Activated T-helper 1 cell treated with anti-CD3 and anti-CD28 coated beads, Interleukin-2, amount 50 U/mL, for 16 hours (primary cell): ENCODE measurements at places on chromosomes 12 and 14.

GRCh38 chr12:88625356-88625755, 45.1 kb upstream of the KITLG start:
- DNase-seq: no peak

- DNase-seq: no peak
These were observed 56.5 kb upstream of the ETV6 start for GRCh38 chr12:11593013-11593412.

DNA sequence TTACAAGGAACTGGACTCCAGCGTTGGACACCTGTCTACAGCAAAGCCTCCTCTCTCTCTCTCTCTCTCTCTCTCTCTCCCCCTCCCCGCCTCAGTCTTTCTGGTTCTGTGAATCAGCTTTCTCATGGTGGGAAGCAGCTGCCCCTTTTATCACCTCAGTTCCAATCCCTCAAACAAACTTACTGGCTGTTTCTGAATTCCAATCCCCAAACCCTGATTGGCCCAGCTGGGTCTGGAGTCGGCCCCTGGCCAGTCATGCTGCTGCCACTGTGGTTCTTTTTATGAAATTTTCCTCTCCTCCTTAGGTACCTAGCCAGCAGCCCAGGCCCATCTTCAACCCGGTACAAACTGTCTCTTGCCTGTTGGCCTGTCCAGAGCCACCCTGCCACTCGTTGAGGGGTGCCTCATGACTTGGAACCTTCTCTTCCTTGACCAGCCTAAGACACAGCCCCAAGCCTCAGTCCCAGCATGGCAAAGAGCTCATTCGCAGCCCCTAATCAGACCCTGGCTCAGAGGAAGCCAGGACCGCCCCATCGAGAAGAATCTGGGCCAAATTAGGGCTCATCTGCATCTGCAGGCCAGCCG, 9.4 kb upstream of the MORN3 start:
- no peak for DNase-seq

- DNase-seq: no peak
These were observed 10.9 kb downstream of the HDAC7 start for GRCh38 chr12:47808574-47809365.

DNA sequence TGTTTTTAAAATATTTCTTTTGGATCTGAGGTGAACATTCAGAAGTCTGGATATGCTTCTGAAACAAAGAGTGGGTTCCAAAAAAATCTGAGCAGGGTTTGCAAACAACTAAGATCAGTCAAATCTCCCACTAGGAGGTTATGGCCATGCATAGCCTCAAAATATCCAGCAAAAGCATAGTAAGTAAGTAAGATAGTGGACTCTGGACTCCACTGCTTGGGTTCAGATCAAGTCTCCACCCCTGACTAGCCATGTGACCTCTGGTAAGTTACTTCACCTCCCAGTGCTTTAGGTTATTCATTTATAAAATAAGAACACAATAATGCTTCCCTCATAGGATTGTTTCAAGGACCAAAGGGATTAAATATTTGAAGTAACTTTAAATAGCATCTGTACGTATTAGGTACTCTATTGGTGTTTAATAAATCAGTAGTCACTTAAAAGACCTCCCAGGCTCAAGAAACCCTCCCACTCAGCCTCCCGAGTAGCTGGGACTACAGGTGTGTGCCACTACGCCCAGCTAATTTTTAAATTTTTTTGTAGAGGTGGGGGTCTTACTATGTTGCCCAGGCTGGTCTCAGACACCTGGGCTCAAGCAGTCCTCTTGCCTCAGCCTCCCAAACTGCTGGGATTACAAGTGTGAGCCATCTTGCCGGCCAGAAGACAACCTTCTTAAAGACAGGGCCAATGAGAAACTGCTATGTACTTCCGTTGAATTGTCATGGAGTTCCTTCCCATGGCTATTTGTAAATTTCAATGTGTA, 95.7 kb upstream of the SOX5 start:
- no peak for DNase-seq

- DNase-seq: no peak
These were observed 102.8 kb upstream of the EGLN3 start for GRCh38 chr14:34053666-34054065.

- no peak for DNase-seq
These were observed 7.5 kb downstream of the NUBPL start for GRCh38 chr14:31568671-31569070.

DNA sequence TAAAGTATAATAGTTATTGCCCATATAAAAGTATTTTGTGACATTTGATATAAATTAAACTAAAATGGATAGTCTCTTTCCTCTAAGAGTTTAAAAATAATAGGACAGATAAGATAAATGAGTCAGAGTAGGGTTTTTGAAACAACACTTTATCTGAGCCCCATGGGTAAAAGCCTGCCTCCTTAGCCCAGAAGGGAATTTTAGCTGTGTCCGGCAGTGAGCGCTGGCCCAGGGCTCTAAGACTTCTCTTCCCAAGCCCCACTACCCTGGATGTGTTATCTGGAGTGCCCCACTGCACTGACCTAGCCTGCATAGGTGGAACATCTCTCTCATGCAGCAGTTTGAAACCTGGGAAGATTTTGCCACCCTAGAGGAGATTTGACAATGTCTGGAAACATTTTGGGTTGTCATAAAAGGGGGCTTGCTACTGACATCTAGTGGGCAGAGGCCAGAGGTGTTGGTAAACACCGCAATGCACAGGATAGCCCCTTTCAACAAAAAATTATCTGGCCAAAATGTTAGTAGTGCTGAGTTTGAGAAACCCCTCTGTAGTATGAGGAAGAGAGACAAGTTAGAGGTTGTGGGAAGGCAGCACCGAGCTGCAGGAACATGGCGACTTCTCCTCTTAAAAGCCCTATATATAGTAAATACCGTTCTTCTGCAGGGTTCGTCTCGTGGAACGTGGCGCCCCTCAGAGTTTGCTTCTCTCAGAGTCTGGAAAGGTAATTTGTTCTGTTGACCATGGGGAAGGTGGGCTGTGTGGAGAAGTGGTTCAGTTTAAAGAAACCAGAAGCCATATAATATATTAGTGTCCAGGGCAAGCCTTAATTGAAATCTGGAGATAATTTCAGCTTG, 29.3 kb upstream of the ATF1 start:
- no peak for DNase-seq

DNA sequence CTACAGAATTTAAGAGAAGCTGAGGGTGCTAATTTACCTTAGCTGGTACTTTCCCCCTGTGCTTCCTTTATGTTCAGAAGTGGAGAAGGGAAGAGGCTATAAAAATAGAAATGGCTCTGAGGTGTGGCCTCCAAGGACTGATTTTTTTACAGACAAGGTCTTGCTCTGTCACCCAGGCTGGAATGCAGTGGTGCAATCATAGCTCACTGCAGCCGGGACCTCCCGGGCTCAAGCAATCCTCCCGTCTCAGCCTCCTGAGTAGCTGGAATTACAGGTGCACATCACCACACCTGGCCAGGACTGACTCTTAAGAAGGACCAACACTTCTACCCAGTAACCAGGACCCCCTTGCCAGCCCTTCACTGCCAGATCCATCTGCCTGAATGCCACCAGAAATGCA, 23.9 kb upstream of the NAP1L1 start:
- DNase-seq: no peak

- DNase-seq: no peak
These were observed 141.9 kb downstream of the KCNA5 start for GRCh38 chr12:5185435-5186069.

DNA sequence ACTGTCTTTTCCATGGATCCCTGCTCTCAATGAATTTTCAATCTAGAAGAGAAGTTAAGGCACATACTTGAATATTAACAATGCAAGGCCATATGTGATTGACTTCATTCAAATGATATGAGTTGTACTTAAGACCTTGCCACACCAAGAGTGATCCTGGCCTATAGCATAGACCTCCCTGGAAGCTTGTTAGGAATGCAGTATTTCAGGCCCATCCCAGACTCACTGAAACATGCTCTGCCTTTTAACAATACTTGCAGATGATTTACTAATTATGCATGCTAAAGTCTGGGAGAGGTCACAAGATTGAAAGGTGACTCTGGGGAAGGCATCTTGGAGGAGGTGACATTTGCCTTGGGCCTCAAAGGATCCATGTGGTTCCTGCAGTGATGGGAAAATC, 43.2 kb downstream of the RFX4 start:
- no peak for DNase-seq

DNA sequence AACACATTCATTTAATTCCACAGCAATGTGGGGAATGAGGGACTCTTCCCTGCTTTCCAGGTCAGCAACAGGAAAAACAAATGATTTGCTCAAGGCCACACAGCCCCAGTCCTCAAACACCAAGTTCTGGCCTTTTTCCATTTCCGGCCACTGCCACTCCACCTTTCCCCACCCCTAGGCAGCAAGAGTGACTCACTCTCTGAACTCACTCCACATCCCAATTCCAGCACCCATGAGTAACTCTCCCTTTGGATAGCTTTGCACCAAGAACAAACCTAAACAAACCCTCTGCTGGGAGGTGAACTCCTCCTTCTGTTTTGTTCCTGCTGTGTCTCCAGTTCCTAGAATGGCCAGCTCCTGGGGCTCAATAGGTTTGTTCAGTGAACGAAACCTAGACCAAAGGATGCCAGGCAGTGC, 30.4 kb upstream of the PLEKHG6 start:
- no peak for DNase-seq

- DNase-seq: no peak
These were observed 19.8 kb downstream of the ERH start for GRCh38 chr14:69378274-69378673.

- no peak for DNase-seq
These were observed 4.5 kb downstream of the DCN start for GRCh38 chr12:91178139-91178561.

DNA sequence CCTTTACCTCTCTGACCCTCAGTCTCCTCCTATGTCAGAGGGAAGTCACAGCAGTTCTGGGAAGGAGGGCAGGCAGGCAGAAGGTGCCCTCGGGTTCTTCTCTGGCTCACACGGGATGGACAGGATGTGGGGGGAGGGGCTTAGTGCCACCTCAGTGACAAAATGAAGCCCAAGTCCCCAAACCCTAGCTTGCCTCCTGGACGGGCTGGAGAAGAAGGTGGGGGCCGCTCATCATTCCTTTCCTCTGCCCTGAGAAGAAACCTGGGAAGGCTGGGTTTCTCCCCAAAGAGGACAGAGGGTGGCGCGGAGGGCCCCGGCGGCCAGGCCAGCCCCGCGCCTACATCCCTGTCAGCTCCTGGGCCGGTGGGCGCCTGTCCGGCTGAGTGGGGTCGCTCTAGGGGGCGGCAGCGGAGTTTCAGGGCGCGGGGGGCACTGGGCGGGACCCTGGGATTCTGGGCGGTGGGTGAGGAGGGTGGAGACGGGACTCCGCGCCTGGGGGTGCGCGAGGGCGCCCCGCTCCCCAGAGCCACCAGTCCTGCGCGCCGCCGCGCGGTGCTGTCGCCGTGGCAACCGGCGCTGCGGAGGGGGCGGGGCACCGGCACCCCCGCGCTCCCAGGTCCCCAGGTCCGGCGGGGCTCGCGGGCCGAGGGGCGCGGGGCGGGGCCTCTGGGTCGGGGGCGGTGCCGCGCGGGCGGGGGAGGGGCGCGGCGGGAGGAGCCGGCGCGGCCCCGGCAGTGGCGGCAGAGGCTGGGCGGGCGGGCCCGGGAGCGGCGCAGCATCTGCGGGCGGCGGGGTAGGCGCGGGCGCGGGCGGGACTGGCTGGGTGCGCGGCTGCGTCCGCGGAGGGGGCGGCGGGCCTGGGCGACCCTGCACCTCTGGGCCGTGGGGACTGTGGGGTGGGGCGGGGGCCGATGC, at the start of gene TMEM121:
TMEM121 (plus strand) TSS at position 723 of the 915 bp plus-strand sequence. CDS start 2,252 bp downstream, outside the sequence.
- DNase-seq: no peak

DNA sequence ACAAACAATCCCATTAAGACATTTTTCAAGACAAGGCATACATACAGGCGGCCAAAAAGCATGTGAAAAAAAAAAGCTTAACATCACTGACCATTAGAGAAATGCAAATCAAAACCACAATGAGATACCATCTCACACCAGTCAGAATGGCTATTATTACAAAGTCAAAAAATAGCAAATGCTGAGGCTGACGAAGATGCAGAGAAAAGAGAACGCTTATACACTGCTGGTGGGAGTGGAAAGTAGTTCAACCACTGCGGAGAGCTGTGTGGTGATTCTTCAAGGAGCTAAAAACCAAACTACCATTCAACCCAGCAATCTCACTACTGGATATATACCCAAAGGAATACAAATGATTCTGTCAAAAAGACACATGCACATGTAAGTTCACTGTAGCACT, 216.7 kb downstream of the FOXG1 start:
- no peak for DNase-seq

DNA sequence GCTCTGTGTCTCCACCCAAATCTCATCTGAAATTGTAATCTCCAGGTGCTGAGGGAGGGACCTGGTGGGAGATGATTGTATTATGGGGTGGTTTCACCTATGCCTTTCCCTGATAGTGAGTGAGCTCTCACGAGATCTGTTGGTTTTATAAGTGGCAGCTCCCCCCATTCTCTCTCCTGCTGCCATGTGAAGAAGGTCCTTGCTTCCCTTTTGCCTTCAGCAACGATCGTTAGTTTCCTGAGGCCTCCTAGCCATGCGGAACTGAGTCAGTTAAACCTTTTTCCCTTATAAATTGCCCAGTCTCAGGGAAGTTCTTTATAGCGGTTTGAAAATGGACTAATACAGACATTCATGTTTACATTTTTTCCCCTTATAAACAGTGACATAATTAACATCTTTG, 36.1 kb downstream of the PELI2 start:
- no peak for DNase-seq

- no peak for DNase-seq
These were observed 20.5 kb upstream of the TMEM233 start for GRCh38 chr12:119573086-119573485.

- no peak for DNase-seq
These were observed 16.6 kb downstream of the ALKBH1 start for GRCh38 chr14:77691259-77691658.

DNA sequence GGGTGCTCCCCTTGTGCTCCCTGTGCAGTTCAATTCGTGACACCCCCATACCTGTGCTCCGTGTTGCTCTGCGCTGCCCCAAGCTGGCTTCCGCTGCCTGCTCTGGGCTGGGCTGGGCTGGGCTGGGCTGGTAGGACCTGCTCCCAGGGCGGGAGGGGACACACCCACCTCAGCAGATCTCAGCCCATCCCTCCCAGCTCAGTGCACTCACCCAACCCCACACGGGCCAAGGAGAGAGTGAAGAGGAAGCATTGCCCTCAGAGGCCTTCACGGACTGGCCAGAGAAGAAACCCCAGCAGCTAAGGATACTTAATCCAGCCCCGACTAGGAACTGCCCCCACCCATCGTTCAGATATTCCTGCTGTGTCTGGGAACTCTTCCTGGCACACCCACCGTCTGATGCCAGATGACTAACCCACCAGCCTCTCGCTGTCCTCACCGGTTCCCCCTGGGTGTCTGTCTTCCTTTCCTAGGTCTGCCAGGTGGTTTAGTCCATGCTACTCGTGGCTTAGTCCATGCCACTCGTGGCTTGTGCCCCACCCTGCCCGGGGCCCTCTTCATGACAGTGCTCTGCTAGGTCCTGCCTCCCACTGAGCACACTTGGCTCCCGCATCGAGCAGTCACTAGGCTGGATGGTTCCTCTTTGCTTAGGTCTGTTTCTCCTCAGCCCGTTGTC, at the start of gene LPAR5:
LPAR5 (minus strand) TSS at position 104 of the 676 bp plus-strand sequence. CDS start 14,711 bp downstream, outside the sequence.
- DNase-seq: no peak

DNA sequence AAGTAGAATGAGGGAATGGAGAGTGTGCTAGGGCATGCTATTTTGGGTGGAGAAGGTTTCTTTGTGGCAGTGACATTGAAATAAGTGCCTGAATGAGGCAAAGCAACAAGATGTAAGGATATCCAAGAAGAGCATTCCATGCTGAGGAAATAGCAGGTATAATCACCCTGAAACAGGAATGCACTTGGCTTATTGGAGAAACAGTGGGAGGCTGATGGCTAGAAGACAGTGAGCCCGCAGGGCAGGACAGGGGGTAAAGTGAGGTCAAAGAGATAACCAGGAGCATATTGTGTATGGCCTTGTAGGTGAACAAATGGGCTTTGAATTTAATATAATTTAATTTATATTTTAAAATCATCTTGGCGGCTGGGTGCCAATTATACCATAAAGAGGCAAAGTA, 877.0 kb downstream of the DIO2 start:
- DNase-seq: no peak
